ENCODE measurements at places on chromosomes 12 and 14.

GRCh38 chr12:27861428-27862167, 81.6 kb upstream of the MANSC4 start:
- DNase-seq, result peak; percentile 72

DNA sequence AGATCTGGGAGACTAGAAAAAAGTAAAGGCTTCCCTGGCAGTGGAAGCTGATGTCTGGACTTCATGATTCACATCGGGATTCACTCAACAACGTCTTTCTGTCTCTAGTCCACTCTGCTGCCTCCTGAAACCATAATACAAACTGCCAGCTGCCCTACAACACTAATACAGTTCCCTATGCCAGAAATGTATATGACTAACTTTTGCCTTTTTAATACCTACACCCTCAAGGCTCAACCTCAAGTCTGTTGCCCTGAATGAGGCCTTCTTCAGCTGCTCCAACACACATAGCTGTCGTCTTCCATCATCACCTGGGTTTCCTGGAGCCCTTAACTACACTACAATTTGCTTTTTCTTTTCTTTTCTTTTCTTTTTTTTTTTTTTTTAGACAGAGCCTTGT, 182.7 kb upstream of the BCL2L14 start:
- DNase-seq, result no peak

DNA sequence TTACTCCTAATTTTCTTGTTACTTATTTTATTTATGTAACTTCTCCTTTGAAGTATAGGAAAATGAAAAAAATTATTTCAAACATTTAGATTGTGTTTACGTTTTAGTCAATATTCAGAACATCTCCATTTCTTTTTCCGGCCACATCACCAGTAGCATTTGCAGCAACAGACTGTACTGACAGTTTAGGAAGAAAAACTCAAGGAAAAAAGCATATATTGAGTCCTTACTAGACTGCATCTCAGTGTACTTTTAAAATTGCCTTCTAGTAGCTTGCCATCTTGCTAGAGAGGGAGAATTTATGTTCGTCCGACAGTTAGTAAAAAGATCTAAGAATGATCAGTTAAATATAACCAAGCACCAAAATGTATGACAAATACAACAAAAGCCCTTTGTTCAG, 625.0 kb upstream of the MIS18BP1 start:
- DNase-seq, result no peak

DNA sequence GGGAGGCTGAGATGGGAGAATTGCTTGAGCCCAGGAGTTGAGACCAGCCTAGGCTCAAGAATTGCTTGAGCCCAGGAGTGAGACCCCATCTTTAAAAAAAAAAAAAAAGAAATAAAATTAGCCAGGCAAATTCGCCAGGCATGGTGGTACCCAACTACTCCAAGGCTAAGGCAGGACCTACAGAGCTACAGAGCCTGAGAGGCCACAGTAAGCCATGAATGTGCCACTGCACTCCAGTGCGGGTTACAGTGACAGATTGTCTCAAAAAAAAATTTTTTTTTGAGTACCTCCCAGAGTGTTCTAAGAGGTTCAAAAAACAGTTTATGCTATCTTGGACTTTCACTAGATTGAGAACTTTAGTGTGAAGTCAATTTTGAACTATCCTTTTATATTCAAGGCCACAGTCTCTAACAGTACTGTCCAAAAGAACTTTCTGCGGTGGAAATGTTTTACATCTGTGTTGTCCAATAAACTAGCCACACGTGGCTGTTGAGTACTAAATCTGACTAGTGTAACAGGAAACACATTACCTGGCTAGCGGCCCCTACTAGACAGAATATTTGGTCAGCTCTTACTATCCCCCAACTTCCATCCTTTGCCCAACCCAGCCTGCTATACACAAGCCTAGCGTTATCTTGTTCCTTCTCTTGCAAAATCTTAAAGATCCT, 2.4 kb downstream of the RPL36AL start:
- DNase-seq, result no peak

DNA sequence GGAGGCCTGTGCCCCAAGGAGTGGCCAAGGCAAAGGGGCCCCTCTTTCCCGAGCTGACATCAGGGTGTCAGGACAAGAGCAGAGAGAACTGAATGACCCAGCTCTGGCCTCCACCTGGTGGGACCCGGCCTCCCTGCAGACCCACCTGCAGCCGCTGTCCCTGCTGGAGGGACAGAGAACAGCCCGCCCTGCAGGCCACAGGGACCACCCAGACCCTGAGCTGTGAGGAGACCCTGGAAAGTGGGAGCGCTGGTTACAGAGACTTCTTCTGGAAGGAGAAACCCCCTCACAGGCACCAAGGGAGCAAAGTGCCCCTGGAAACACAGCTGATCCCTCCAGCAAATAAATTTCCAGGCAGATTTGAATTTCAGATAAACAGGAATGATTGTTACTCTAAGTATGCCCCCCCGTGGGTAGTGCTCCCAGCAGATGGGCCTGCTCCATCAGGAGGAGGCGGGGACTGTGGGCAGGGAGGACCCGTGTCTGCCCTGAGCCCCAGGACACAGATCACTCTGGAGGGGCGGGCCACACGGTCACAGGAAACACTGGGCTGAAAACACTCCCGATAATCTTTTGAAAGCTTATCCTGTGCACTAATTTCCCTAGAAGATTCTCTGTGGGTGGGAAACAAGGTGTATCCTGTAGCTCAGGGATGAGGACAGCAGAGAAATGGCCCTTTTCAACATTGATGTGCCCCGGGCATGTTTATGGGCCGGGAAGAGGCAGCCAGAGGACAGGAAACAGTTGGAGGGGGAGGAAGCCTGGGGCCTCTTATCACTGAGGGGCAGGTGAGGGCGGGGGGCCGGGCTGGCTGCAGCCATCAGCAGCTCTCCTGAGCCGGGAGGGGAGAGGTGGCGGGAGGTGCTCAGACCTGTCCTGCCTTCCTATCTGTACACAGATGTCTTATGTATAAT, 276.0 kb downstream of the ADGRD1 start:
- DNase-seq, result no peak

GRCh38 chr14:102507081-102507856, 2.3 kb downstream of the ANKRD9 start:
- no peak for DNase-seq

DNA sequence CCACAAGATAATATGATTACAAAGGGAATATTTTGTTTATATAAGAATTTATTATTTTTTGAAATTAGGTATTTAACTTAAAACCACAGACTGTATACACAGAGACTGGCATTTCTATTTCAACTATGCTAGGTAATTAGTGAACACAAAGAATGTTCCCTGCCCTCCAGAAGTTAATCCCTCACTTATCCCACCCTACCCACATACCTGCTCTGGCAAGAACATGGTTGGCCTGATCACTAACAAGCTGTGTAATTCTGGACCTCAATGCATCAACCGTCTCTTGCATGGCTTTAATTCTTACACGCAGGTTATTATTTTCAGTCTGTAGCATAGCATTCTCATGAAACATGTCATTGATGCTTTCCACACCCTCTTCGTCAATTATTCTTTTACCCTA, 85.9 kb downstream of the KIF21A start:
- no peak for DNase-seq

- no peak for DNase-seq
Measured at GRCh38 chr14:32627545-32628298, 298.6 kb downstream of the AKAP6 start.

- no peak for DNase-seq
Measured at GRCh38 chr14:95520346-95520745, 3.9 kb upstream of the SYNE3 start.

DNA sequence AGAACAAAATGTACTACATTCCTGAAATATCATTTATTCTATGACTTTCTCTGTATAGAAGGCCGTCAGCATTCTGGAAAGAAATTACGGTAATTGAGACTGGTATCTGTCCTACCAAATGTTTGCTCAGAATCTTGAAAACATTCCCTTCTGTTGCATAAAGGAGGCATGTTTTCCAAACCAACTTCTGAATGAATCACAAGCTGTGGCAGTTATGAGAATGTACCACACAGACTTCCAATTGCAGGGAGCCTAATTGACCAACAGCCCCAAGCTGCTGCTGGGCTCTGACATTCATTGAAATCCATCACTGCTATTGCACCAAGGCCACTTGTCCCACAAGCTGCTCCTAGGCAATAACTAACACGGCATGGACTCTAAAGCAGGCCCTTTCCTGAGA, 185.3 kb upstream of the CCDC196 start:
- no peak for DNase-seq

GRCh38 chr12:126772171-126772864, 1494.7 kb upstream of the TMEM132C start:
- DNase-seq, result no peak

- no peak for DNase-seq
Measured at GRCh38 chr14:99325016-99325415, 53.0 kb upstream of the BCL11B start.

- DNase-seq, result no peak
Measured at GRCh38 chr12:21618566-21618965, 13.9 kb upstream of the GYS2 start.

DNA sequence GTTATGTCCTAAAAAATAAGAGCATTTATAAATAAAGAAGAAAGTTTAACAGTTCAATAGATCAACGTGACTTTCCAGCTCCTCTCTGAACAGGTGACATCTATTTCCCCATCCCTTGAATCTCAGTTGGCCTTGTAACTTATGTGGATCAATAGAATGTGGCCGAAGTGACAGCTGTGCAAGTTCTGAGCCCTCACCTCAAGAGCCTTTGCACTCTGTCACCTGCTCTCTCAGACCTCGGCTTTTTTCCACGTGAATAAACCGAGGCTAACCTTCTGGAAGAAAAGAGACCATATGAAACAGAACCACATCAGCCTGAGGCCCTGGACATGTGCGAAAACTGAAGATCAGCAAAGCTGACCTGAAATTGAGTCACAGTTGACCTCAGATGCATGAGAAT, 253.0 kb downstream of the DAD1 start:
- DNase-seq, result no peak

GRCh38 chr12:41254004-41254914, 66.1 kb downstream of the PDZRN4 start:
- no peak for DNase-seq

DNA sequence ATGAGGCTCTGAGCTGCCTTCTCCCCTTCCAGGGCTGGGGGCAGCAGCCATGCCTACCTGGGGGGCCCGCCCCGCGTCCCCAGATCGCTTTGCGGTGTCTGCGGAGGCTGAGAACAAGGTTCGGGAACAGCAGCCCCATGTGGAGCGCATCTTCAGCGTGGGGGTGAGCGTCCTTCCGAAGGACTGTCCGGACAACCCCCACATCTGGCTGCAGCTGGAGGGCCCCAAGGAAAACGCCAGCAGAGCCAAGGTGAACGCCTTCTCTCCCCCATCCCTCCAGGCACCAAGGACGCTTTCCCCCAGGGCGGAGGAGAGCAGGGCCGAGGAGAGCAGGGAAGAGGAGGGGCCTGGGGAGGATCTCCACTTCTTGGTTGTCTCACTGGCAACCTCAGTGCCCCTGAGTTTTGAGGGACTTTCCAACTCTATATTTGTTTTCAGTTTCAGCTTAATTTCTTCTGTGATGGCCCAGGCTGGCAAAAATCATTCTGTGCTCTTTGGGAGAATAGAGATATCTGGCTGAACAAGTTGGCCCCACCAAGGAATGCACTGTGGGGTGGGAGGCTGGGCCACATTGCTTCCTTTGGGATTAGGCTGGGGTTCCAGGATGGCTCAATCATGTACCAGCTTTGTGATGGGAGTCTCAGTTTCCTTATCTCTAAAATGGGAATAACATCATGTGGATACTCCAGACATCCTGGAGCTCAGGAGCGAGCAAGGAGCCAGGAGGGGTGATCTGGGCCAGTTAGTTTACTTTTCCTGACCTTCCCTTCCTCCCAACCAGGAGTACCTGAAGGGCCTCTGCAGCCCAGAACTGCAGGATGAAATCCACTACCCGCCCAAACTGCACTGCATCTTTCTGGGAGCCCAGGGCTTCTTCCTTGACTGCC, 1.2 kb downstream of the KHNYN start:
- no peak for DNase-seq

- no peak for DNase-seq
Measured at GRCh38 chr12:52254180-52254964, 20.1 kb upstream of the KRT86 start.

- no peak for DNase-seq
Measured at GRCh38 chr14:24441904-24442239, 704 bp downstream of the SDR39U1 start.

- DNase-seq, result no peak
Measured at GRCh38 chr12:94198872-94199271, 50.5 kb downstream of the PLXNC1 start.

GRCh38 chr12:16833376-16834015, 227.5 kb upstream of the LMO3 start:
- no peak for DNase-seq

DNA sequence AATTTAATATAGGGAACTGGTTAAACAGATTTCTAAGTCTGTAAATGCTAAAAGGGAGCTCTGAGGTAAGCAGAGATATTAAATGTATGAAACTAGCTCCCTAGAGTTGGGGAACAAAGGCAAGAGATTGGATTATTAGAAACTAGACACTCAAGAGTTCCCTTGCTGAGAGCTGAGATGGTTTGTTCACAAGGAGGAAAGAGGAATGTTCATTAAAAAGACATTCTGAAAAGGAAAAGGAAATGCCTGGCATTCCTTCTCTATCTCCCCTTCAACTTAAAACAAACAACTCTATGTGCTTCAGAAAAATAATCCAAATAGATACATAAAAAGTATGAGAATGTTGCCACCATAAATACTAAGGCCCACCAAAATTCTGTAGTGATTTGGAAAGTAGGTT, 73.7 kb downstream of the GALNT4 start:
- no peak for DNase-seq

DNA sequence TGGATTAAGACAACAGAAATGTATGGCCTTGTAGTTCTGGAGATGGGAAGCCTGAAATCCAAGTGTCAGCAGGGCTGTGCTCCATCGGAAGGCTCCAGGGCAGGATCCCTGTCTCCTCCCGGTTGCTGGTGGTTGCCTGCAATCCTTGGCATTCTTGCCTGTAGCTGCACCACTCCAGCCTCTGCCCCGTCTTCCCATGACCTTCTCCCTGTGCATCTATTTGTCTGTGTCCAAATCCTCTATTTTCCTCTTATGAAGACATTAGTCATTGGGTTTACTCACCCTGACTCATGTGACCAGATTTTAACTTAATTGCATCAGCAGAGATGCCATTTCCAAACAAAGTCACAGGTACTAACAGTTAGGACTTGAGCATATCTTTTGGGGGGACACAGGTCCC, 15.1 kb downstream of the TUNAR start:
- DNase-seq, result no peak

DNA sequence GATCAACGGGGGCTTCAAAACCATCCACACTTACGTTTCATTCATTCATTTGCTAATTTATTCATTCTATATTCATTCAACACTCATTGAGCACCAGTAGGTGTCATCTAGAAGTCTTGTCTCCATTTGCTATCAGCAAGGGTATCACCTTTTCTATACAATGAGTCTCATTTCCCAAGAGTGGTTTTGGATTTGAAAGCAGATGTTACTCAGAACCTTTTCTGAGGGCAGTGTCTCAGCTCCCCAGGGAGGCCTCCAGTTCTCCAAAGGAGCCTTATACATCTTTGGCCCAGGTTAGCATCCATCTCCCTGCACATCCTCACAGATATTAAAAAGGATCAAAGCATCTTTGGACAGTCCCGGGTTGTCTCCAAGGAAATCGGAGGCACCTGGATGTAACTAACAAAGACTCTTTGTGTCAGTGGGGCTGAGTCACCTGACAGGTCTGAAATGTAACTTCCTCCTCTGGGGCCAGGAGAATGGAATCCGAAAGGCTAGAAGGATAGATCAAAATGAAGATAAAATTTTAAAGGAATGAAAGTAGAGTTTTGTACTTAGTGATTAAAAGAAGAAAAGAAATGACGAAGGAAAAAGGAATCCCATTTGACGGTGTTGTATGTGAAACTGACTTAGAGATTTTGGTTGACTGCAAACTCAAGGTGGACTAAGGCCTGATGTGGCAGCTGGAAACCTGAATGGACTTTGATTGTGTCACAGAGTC, 103.0 kb downstream of the VCPKMT start:
- DNase-seq, result no peak

- peak; percentile 98 for DNase-seq
Measured at GRCh38 chr12:56224102-56224701, at the start of gene NABP2. NABP2 (plus strand) TSS chr12:56224342; CDS start chr12:56224857, 515 bp downstream.
